ENCODE measurements at places on chromosomes 7 and 10.

- DNase-seq = no peak
Measured at GRCh38 chr10:132859084-132859855, 73.3 kb upstream of the NKX6-2 start.

DNA sequence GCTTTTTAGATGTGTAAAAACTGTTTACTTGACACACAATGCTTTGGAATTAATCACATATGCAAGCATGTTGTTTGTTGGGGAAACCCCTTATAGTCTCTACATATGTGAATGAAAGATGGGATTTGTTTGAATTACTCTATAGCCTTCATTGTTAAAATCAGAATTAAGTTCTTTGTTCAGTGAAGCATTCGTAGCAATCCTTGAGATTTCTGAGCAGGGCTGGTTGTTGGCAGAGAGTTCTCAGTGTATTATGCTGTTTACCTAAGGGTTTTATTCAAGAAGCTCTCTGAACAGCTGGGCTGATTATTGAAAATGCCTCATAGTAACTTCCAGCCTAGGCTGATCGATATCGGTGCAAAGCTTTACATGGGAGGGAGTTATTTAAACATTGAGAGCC lies 190.9 kb downstream of the VTI1A start:
- no peak for DNase-seq

- DNase-seq = peak; percentile 89
Measured at GRCh38 chr10:90969947-90970673, 49.2 kb upstream of the ANKRD1 start.

- DNase-seq = peak; percentile 78
Measured at GRCh38 chr7:36291387-36292316, 98.0 kb upstream of the ANLN start.

- DNase-seq = no peak
Measured at GRCh38 chr10:128540128-128540762, 414.0 kb upstream of the MKI67 start.

Measured in fibroblast of mammary gland (primary cell).